Retina (tissue), 1 donor: ENCODE measurements at places on chromosomes 1 and 21.

- no peak for DNase-seq
These were observed 47.8 kb downstream of the AK4 start for GRCh38 chr1:65195495-65196417.

- no peak for DNase-seq
These were observed 130.9 kb upstream of the SAMSN1 start for GRCh38 chr21:14677013-14677412.

DNA sequence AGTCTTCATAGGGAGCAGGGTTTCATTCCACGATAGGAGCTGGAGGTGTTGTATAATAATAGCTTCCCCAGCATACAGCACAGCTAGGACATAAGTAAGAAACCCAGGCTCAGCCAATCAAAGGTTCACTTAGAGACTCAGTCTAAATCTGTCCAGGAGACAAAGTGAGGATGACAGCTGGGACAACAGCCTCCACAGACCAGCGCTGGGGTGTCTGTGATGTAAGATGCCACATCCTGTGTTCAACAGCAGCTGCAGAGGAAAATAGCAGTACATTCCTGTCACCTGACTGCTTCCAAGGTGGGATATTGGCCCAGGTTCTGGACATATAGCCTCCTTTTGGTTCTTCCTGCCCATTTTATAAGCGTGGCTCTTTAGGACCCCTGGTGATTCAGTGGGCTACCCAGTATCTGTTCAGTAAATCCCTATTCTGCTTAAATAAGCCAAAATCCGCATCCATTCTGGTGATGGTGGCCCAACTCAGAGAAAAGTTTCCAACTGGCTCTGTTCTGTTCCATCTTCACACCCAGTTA, 176.8 kb upstream of the SYT6 start:
- DNase-seq: no peak

DNA sequence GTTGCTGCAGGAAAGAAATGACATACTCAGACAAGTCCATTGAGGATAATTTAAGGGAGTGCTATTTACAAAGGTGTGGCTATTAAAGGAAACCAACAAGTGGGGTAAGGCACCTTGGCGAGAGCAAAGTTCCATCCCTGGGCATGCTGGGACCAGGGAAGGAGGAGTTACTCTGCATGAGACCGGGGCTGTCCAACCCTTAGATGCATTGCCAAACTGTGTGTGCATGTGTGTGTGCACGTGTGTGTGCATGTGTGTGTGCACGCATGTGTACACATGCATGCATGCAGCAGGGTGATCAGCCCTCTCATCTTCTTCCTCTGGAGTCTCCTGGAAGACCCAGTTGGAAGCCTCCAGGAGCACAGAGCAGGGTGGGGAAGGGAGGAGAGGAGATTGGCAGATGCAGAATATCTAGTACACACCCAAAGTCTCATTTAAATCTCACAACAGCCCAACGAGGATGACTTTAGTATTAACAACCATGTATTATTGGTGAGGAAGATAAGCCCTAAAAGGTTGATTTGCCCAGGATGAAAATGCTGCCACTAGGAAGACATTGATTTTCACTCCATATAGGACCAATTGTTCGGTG, 72.2 kb upstream of the CD34 start:
- DNase-seq: no peak

DNA sequence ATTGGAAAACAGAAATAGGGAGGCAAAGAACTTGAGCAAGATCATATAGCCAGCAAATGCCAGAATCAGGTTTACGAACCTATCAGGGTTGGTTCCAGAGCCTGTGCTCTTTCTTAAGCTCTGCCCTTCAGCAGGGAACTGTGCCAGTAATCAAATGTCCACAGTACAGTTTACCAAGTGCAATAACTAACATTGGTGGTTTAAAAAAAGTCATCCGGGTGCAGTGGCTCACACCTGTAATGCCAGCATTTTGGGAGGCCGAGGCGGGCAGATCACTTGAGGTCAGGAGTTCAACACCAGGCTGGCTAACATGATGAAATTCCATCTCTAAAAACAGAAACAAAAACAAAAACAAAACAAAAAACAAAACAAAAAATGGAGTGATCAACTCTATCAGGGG, 182.7 kb downstream of the LMX1A start:
- no peak for DNase-seq

GRCh38 chr1:180923887-180924286, 11.2 kb downstream of the KIAA1614 start:
- no peak for DNase-seq

- peak; percentile 32 for DNase-seq
These were observed 130.4 kb downstream of the TRABD2B start for GRCh38 chr1:47866601-47867437.

DNA sequence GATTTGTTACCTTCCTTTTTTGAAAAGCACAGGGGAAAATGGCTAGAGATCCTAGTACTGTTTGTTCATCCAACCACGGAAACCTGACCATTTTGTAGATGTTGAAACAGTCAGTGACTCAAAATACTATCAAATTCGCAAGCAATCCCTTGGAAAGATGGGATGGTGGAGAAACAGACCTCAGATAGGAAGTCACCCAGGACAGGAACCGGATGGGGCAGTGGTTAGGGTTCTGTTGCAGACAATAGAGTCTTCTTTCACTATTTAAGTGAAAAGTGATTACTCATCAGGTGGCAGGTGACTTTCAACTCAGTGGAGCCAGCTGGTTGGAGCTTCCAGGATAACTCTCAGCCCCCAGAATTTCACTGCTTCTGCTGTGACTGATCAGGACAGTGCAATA, 17.0 kb downstream of the LHX4 start:
- DNase-seq: no peak

DNA sequence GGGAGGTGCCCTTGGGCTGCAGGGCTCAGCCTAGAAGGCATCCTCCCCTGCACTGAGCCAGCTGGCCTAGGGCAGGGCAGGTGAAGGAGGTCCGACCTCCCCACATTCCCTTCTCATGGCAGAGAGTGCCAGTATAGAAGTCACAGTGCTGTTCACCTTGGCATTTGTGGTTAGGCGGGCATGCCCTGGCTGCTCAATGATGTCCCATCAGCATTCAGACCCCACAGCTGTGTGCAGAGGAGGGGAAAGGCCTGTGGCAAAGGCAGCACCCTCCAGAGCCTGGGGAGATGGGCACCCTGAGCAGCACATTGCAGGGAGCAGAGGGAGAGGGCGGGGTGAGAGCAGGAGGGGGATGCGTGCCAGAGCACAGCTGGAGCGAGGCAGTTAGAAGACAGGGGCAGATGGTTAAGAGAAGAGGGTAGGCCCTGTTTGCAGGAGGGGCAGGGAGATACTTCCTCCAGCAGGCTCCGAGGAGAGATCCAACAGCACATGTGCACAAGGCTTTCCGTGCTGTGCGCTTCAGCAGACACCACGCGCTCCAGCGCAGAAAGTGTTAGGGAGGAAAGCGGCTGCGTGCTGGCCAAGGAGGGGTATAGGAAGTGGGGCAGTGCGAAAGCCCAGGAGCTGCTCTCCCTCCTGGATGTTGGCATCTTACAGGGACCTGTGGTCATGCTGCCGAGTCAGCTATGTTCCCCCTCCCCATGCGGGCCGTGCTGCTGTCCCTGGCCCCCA, 43.7 kb upstream of the COL6A1 start:
- DNase-seq: no peak

GRCh38 chr1:178634445-178634844, 90.6 kb upstream of the RALGPS2 start:
- no peak for DNase-seq

- DNase-seq: peak; percentile 70
These were observed 148.7 kb downstream of the ZZZ3 start for GRCh38 chr1:77533660-77534305.

DNA sequence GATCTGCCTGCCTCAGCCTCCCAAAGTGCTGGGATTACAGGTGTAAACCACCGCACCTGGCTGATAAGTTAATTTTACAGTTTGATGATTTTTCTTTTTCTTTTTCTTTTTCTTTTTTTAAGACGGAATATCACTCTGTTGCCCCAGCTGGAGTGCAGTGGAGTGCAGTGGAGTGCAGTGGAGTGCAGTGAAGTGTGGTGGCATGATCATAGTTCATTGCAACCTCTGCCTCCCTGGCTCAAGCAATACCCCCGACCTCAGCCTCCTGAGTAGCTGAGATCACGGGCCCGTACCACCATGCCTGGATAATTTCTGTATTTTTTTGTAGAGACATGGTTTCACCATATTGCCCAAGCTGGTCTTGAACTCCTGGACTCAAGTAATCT, 84.4 kb upstream of the CXADR start:
- DNase-seq: no peak

GRCh38 chr1:40849801-40850592, 12.2 kb downstream of the CITED4 start:
- DNase-seq: peak; percentile 84

DNA sequence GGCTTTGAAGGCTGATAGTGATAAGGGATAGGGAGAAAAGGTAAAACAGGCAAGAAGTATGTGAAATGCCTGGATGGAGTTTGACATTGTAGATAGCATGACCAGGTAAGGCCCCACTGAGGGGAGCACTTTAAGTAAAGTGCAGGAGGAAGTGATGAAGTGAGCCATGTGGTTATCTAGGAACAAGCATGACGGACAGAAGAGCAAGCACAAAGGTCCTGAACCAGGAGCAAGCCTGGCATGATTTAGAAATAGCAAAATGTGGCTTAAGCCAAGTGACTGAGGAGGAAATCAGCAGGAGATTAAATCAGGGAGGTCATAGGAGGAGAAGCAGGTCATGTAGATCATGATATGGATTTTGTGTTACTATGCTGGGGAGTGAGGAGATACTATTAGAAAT, 129.2 kb downstream of the GLUL start:
- DNase-seq: no peak

GRCh38 chr1:65827346-65827745, 34.7 kb downstream of the PDE4B start:
- no peak for DNase-seq

DNA sequence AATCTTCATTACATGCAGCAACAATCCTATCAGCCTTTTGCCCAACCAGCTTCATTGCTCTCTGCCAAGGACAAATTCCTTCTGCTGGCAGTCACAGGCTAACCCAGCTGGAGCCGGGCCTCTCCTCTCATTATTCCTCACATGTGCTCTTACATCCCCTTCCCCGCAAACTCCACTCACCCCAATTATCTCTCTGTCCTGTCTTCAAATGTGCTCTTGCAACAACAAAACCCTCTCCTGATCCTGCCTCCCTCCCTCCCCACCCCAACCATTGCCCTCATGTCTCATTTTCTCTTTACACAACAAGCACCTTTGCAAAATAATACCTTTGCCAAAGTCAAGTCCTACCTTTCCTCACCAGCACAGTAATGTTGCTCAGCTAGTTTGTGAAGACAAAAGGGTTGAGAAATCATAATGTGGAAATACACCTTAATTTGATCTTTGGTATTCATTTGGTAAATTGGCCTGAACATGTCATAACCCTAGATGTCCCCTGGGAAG, 36.0 kb upstream of the DHCR24 start:
- DNase-seq: no peak

DNA sequence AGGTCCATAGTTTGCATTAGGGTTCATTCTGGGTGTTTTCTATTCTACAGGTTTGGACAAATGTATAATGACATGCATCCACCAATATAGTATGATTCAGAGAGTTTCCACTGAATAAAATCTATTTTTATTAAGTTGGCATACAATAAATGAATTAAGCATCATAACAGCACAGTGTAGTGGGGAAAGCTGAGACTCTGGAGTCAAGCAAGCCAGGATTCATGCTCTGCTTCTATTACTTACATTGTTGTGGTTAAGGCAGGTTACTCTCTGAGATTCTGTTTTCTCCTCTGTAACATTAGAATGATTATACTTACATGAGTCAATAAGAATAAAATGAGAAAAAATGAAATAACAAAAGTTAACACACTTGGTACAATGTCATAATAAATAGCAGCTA, 131.3 kb downstream of the SLC30A10 start:
- no peak for DNase-seq

- DNase-seq: no peak
These were observed 5.0 kb upstream of the PTPN7 start for GRCh38 chr1:202165267-202165941.

- DNase-seq: peak; percentile 23
These were observed 45.5 kb downstream of the LPAR3 start for GRCh38 chr1:84847253-84848250.

DNA sequence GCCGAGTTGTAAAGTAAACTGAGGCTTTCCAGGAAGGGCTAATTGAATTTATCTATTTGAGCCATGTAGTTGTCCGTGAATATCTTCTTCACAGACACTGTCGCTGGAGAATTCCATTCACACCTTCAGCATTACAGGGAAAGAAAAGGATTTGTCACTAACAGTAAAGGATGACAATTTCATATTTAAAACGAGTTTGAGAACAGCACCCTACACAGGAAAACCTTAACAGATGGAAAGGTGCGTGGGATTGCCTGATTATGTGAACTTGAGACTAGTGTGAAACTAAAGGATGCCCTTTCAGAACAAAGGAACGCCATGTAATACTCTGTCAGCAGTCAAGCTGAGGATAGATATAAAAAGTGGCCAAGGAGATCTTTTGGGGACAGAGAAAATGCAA, 492.5 kb upstream of the ADGRL2 start:
- DNase-seq: no peak

DNA sequence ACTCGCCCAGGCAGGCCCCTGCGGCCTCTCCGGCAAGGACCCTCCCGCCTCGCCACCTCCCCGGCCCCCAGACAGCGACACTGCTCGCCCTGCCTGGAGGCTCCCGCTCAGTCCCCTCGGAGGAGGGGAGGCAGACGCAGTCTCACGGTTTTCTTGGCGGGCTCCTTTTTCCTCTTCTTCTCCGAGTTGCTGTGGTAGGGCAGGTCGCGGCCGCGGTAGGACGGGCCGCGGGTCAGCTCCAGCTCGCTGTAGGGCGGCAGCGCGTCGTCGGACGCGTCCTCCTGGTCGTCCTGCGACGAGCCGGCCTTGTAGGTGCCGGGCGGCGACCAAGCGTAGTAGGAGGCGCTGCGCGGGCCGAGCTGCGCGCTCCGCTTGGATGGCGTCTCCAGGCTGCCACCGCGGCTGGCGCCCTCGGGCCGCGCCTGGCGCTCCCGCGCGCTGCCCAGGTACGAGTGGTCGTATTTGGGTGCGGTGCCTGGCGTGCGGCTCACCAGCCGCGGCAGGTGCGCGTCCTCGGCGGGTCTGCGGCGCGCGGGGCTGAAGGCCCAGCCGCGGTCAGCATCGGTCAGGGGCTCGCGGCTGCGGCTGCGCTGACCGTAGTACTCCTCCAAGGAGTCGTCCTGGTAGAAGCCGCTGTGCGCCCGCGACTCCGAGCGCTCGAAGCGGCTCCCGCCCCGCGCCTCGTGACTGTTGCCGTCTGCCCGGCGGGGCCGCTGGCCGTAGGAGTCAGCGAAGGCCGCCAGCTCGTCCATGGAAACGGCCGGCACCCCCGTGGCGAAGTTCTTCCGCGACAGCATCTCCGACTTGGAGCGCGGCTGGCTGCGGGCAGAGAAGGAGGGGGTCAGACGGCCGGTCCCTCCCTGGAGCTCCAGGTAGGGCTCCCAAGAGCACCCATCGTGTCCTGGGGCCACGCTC, 44.8 kb upstream of the TADA1 start:
- peak; percentile 84 for DNase-seq

- no peak for DNase-seq
These were observed 111.8 kb upstream of the RUNX3 start for GRCh38 chr1:25041916-25042315.

- DNase-seq: no peak
These were observed 135.6 kb downstream of the GPR52 start for GRCh38 chr1:174583316-174583715.
